ENCODE measurements at places on chromosomes 16 and 17.

- no peak for DNase-seq
Measured at GRCh38 chr16:85722128-85722893, 28.6 kb downstream of the C16orf74 start.

DNA sequence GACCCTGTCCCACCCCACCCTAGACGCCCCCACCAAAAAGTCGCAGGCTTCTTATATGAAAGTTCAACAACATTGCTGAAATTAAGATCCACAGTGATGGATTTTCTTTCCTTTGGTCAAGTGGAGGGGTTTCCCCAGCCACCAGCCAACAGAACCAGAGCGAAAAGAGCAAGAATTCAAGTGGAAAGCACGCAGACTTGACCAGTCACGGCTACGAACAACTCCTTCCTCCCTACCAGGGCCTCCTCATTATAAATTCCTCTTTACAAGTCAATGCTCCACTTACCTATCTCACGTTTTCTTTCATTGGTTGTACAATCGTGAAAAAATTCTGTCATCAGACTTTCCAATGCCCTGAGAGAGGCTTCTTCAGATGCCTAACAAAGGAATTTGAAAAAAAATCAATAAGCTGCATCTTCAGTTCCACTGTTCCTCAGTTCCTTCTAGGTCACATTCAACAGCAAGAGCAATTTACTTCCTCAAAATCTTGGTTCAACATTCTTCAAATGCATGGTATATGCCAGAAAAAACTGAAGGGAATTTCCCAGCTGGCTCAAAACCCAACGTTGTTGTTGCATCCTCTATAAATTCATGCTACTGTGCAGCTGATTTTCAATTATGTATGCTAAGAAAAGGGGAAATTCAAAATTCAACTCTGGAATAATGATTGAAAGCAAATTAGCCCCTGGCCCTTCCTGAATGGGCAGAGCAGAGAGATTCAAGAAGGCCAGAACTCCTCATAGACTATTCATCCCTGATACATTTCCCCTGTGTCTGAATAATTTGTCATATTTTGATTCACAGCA lies 30.9 kb downstream of the XPO6 start:
- DNase-seq, result no peak

DNA sequence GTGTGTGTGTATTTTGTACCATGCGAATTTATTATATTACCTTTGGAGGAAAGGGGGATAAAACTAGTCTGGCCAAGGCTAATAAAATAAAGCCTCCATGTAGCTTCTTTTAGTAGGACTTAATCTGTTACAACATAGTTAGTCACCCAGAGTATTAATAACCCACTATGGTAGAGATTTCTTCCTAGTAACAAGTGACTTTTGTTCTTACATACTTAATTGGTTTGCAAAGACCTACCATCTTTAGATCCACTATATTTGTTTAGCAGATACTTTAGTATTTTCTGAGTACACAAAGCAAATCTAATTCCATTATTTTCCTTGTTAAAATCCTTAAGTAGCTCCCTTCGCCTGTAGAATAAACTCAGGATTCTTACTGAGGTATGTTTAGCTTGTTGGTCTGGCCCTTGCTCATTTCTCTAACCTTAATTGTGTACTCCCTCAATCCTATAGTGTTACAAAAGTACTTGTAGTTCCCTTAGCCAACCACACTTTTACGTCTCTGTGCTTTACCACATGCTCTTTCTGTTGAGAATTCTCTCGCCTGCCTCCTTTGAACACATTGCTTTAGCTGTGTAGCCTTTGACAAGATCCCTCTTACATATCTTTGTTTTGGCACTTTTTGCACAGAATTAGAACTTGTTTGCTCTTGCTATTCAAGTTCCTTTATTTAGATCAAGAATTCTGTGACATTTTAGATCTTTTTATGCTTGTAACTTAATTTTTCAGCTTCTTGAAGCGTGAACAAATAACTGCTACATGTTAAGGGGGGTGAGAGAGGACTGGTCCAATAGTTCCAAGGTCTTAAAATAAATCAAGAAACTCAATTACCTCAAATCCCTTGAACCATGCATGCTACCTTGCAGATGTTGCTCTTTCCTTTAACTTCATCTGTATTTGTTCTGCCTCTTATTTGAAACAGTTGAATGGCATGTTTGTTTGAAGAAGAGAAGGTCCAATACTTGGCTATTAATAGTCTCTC lies 23.8 kb downstream of the CLTC start:
- no peak for DNase-seq

GRCh38 chr16:1439058-1439698 lies 5.2 kb downstream of the CCDC154 start:
- no peak for DNase-seq

DNA sequence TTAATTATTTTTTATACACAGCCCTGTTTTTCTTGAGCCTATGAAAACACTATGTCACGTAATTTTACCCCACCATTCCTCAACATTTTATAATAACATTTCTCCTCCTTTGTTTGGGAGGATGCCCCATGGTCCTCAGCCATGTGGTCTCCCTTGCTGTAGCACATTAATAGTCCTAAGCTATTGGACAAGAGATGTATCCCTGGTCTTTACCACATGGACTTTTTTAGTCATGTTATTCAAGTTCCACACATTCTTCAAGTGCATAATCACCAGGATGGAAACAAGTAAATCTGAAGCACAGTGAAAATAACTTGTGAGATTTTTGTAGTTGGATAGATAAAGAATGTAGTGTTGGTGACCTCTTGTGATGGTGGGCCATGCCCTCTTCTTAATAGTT lies 2.0 kb upstream of the KRTAP2-3 start:
- peak; percentile 75 for DNase-seq

- peak; percentile 69 for DNase-seq
Measured at GRCh38 chr17:28008513-28008912, 34.0 kb upstream of the NLK start.

- DNase-seq, result peak; percentile 25
Measured at GRCh38 chr17:27296428-27296979, 2.6 kb downstream of the WSB1 start.

- DNase-seq, result no peak
Measured at GRCh38 chr16:51896013-51896412, 650.9 kb downstream of the TOX3 start.

- DNase-seq, result no peak
Measured at GRCh38 chr17:67375716-67376115, 1.4 kb upstream of the PITPNC1 start.

DNA sequence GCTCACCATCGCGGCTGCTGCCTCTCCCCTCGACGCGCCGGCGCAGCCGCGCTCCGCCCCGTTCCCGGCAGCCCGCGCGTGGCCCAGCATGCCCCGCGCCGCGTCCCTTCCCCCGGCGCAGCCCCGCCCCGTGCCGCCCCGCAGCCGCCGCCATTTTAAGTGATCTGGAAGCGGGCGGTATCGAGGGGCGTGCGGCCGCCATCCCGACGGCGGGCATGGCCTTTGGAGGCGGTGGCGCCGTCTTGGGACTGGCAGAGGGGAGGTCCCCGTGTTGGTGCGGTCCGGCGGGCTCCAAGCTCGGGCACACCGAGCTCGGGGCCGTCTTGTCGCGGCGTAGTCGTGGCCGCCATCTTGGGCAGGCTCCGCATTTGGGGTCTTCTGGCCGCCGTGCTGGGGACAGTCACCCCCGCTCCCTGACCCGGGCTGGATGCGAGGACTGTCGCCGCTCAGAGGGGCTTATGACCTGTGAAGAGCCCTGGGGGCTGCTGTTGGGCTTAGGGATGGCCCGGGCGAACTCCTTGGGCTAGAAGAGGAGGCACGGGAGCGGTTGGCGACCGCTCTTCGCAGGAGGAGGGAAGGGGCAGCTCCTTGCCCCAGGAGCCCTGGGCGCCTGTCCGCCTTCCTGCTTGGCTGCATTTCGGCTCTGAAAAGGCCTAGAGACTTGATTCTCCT lies at the start of gene ELOB:
ELOB (minus strand) TSS at position 50 of the 672 bp plus-strand sequence; CDS start at position 9, 41 bp downstream.
- peak; percentile 73 for DNase-seq

DNA sequence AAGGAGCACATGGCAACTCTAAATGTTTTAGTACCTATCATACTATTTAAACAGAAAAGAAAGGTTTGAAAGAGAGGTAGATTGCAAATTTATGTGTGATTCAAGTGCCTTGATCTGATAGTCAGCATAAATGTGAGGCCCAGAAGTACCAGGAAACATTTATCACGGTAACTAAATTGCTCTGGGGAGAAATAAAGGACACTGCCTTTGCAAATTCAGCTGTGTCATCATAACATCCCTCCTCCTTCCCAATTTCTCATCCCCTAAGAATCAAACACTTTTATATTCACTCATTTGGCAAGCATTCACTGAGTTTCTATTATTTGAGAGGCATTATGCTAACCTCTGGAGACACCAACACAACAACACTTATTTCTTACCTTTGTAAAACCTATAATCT lies 563.4 kb upstream of the CA10 start:
- no peak for DNase-seq

DNA sequence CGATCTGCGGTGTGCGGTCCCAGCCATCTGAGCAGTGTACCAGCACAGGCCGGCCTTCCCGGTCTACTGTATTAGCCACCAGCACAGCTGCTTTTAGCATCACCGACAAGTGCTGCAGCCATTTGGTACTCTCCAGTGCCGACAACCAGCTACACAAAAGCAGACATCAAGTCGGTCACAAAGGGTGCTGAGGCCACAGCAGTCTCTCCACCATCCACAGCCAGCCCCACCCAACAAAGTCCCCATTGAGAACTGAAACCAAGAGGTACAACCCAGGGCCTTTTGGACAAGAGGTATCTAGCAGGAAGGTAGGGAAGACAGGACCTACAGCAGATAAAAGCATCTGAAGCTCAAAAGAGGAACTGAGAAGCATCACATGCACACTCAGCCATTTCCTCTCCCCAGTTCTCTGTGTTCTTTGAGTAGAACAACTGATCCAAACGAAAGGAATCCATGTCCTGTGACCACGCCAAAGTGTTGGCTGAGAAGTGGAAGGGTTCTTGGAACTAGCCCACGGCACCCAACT lies 9.5 kb downstream of the MTMR4 start:
- no peak for DNase-seq

- no peak for DNase-seq
Measured at GRCh38 chr17:58364270-58364942, 12.4 kb upstream of the SUPT4H1 start.

GRCh38 chr17:48113201-48113676 lies 5.7 kb downstream of the SNX11 start:
- no peak for DNase-seq

GRCh38 chr16:64626776-64627175 lies 495.1 kb downstream of the CDH11 start:
- DNase-seq, result no peak

DNA sequence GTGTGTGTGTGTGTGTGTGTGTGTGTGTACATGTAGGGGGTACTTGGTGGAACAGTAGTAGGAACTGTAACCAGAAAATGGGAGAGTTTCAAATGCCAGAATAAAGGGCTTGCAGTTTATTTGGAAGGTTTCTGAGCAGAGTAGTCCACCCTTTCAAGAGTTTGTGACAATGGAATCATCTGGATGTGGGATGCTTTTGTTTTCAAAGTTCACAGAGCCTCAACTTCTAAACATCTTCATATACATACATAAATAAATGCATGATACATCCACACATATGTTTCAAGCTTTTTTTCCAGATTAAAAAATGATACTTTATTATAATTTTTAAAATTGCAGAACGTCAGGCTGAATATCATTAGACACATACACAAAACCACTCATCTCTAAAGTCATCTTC lies 2.4 kb upstream of the PKD1L3 start:
- no peak for DNase-seq

DNA sequence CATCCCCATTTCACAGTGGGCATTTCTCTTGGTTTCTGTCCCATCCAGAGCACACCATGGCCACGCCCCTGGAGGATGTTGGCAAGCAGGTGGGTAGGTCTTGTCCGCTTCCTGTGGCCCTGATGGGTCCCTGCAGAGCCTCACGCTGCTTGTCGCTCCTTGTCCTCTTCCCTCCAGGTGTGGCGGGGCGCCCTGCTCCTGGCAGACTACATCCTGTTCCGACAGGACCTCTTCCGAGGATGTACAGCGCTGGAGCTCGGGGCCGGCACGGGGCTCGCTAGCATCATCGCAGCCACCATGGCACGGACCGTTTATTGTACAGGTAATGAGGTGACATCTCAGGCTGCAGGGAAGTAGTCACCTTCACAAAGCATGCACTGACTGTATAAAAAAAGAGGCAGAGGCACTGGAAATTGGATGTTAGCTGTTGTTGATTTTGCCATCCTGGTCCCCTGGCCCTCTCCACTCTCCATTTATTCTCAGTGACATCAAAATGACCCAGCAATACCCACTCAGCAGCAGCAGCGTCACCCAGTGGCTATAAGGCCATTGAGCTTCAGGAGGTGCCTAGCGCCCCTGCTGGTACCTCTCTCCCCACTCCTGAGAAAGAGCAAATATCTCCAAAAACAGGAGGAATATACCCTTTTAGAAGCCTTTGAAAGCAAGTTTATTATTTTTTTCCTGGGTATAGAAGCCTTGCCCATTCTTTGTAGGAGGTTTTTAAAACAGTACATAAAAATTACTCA lies 13.7 kb downstream of the METTL22 start:
- DNase-seq, result peak; percentile 42

- DNase-seq, result no peak
Measured at GRCh38 chr16:82137822-82138167, 32.2 kb downstream of the MPHOSPH6 start.

GRCh38 chr17:19342611-19343255 lies 19.8 kb downstream of the B9D1 start:
- no peak for DNase-seq

- no peak for DNase-seq
Measured at GRCh38 chr17:33688771-33689170, 395.7 kb upstream of the ASIC2 start.

- DNase-seq, result no peak
Measured at GRCh38 chr17:41184480-41184961, at the start of gene KRTAP4-1. Gene KRTAP4-1, minus strand, starts transcription at chr17:41184911. Its CDS starts 57 bp downstream, at chr17:41184854.

DNA sequence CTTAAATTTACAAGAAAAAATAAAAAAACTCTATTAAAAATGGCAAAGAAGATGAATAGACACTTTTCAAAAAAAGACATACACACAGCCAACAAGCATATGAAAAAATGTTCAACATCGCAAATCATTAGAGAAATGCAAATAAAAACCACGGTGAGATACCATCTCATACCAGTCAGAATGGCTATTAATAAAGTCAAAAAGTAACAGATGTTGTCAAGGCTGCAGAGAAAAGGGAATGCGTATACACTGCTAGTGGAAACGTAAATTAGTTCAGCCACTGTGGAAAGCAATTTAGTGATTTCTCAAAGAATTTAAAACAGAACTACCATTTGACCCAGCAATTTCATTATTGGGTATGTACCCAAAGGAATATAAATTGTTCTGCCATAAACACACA lies 31.4 kb downstream of the CAPNS2 start:
- DNase-seq, result no peak

GRCh38 chr16:68379472-68380347 lies 68.6 kb downstream of the SMPD3 start:
- DNase-seq, result no peak

- no peak for DNase-seq
Measured at GRCh38 chr17:1192911-1193699, 13.3 kb upstream of the ABR start.

DNA sequence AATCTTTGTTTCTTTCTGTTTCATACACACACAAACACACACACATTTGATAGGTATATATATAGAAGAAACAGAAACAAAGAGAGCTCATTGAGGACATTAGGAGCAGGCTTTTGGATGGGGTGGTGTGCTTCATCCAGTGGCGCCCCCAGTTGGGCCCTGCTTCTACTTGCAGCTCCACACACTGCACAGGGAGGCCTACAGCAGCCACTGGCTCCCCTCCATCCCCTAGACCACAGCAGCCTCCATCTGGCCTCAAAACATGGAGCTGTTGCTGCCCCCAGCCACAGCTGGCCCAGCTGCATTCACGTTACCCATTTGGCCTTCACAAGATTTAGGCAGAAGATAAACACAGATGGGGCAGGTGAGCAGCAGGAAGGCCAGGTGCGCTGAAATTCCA lies 33.1 kb upstream of the NF1 start:
- no peak for DNase-seq

Data from brain microvascular endothelial cell (primary cell).